OCI-M1 (cell line): ENCODE measurements at places on chromosomes 3 and 15.

DNA sequence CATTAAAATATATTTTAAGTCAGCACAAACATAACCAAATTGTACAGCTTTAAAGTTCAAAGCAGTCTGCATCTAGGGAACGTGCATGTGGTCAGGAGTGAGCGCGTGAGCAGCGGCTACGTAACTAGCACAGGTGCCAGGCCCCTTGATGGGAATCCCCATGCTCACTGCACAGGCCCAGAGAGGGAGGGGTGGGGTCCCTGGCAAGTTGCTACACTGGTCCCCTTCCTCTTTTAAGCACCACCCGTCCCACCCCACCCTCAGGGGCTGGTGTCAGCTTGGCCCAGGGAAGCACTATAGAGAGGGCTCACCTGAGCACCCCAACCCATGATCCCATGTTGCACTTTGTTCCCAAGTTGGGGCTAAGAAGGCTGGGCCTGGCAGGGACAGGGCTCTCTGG, 835 bp upstream of the GMPPB start:
- DNase-seq = no peak

GRCh38 chr3:5123937-5124336, 1.8 kb downstream of the ARL8B start:
- DNase-seq = no peak

DNA sequence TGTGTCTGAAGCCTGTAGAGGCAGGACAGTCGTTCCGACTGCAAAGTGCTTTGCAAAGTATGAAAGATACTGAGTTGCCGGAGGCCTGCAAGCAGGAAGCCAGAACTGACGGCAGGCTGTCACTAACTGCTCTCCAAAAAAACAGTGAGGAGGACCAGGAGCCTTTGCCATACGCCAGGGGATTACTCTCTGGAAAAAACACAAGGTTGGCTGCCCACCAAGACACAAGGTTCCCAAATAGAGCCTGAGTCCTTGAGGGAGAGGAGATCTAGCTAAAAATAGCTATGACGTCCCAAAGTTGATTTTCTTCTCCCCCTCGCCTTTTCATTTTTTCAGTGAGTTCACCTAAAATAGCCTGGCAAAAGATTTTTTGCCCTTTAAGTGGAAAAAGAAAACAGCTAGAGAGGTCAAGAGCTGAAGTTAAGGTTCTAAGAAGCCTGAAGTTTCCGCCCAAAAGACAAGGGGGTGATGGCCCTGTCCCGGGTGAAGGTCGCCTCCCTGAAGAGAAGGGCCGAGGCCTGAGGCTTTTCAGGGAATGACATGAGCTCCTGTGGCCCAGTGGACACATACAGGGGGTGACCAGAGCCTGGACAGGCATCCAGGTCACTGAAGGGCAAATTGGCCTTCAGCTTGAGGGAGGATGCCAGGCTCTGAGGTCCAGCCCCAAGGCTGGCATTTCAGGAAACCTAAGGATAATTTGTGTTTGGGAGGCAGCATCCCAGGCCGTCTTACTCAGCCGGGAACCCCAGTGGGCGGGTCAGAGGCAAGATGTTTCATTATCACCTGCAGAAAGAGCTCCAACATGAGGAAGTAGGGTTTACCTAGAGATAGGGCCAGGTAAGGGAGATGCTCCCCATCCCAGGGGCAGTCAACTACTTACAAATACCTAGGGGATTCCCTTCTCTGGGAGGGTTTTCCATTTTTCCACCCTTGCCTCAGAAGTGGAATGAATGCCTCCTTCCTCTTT, 44.9 kb upstream of the DGKG start:
- DNase-seq = no peak

DNA sequence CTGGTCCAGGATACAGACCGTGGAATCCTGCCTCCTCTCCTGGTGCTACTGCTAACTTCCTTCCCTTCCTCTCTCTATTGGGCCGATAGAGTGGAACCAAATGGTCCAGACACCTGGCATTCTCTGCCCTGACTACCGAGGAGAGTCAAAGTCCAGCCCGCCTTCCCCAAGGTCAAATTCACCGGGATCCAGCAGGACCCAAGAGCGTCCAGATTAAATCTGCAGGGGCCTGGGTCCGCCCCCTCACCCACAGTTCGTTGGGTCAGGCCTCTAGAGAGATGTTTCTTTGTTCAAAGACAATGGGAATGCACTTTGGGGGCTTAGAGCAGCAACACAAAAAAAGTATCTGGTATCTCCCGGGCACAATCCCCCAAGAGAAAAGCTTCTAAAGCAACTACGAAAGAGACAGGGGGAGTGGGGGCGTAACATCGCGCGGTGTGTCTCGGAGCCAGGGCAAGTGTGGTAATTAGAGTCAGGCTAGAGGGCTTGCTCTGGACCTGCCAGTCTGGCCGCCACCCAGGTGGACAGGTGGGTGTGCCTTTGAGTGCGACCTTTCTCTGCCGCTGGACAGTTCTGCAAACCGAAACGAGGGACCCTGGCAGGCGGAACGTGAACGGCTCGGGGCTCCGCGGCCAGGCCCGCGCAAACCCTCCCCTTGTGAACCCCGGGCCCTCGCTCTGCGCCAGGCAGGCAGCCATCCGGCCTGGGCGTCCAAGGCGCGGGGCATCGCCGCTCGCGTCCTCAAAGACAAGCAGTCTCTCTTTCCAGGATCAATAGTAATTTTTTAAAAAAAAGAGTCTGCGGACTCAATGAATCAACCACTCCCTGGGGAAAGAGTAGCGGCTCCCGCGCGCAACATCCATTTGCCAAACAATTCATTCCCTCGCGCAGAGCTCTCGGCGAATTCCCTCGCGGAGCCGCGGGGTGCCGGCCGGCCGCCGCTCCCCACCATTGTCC, 806 bp downstream of the KLHL25 start:
- DNase-seq = peak; percentile 17

DNA sequence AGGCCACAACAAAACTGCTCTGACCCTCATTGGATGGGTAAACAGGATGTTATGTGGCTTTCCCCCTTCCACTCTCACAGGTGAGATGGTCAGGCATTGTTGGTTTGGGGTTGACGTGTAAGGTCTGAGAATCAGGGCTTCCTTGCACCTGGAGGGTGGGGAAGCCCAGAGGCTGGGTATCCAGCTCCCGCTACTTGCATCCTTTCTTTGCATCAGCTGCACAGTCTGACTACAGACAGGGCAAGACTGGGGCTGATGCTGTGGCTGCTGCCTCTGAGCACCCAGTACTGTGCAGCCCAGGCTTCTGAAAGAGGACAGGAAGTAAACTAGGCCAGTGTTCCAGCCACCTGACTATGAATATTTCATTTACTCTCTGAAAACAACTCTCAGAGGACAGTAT, 58.0 kb upstream of the ATP2B2 start:
- no peak for DNase-seq

- DNase-seq = no peak
Measured at GRCh38 chr15:25464784-25465183, 26.0 kb upstream of the UBE3A start.
